ENCODE measurements at places on chromosomes 3 and 15.
A peak's percentile ranks its signal among the peaks of the same experiment; 100 is the strongest.

DNA sequence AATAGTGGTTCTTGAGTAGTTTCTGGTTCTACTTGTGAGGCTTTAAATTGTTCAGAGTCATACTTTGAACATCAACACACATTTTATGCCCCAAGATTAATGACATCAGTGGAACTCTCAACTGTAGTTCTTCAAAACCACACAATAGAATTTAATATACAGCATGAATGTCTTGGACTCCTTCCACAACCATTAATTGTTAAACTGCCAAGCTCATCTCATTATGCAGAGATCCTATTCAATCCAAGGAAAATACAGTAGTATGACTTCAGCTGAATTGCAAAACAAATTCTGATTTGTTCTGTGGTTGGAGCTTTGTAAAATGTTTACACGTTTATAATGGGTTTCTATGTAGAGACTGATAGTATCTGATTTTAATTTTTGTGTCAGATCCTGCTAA is 199.2 kb upstream of the SLC2A2 start:
- DNase-seq = peak; percentile 23

GRCh38 chr3:132256989-132257388 is 60.2 kb upstream of the ACP3 start:
- DNase-seq = no peak

GRCh38 chr3:57151021-57151449 is 14.1 kb downstream of the IL17RD start:
- no peak for DNase-seq

- DNase-seq = no peak
Measured at GRCh38 chr3:127964816-127965215, 49.8 kb downstream of the KBTBD12 start.

- DNase-seq = no peak
Measured at GRCh38 chr3:23644676-23645075, 161.1 kb upstream of the UBE2E1 start.

GRCh38 chr15:76901965-76902364 is 3.2 kb downstream of the SCAPER start:
- no peak for DNase-seq

- no peak for DNase-seq
Measured at GRCh38 chr15:99052205-99052604, 44.6 kb upstream of the PGPEP1L start.

DNA sequence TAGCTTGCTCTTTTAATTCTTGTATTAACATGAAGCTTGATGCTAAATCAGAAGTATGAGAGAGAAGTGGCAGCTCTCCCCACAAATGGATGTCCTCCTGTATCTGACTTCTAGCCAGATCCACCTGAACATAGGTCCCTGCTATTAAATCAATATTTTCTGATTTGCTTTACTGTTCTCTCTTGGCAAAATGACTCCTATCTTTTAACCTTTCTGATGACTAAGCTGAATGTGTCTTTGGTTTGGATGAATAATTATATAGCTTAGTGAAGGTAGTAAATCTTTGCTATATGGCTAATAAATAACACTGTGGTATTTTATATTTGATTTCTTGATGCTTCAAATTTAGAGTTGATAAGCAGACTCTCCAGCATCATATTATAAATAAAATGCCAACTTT is 28.3 kb upstream of the ARL14 start:
- DNase-seq = no peak

DNA sequence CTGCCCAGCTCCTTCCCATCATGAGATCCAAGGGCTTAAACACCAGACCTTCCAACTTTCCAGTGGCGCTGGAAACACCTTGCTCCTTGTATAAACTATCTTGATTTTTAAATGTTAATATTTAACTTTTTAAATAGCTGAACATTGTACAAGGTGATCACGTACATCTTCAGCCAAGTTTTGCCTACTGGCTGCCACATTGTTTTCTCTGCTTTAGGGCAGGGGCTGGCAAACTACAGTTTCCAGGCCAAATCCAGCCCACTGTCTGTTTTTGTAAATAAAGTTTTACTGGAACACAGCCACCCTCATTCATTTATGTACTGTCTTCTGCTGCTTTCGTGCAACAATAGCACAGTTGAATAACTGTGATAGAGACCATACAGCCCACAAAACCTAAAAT is 27.6 kb upstream of the FOXP1 start:
- DNase-seq = no peak

DNA sequence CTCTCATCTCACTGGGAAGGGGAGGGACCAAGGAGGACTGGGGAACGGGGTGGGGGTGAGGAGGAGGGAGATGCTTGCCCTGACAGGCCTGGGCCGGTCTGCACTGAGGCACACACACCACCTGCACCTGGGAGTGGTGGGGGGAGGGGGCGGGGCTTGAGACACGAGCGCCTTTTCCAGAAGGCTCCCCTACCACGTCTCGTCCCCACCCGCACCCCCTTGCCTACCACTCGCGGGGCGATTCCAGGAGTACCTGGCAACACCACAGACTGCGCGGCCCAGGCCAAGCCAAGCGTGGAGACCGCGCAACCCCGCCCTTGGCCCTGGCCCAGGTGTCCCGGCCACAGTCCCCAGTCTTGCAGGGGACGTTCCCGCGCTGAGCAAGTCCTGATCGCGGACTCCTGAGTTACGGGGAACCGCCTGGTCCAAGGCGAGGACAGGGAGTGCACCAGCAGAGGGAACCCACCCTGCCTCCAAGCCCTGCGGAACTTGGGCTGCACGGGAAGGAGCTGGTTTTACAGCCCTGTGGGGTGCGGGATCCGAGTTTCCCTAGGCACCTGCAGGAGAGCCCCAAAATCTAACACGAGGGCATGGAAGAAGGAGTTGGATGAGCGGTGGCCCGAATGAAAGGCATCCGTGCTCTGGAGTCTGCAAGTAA is 68.1 kb upstream of the SH3GL3 start:
- no peak for DNase-seq

GRCh38 chr15:92394309-92395097 is 822 bp downstream of the ST8SIA2 start:
- DNase-seq = no peak

Measured in T-helper 2 cell (primary cell).